ENCODE measurements at places on chromosomes 5 and 9. TPM values are rescaled to one million over a fixed set of nuclear protein-coding genes. Genes with fewer than 3 reads are reported as not detected.
A peak's percentile ranks its signal among the peaks of the same experiment; 100 is the strongest.

DNA sequence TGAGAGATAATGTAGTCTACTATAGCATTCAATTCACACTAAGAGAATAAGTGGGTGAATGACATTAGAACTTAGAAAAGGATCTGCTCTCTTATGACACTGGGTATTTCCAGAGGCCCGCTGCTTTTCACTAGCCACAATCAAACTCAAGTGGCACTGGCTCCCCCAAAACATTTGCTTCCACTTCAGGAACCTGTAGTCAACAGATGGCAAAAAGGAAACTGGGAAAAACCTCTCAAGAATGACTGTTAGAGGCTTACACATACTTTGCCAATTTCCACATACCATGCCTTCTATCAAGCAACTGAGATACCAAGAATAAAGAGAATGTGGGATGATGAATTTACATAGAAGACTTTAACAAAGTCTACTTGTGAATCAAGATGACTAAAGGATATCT lies 11.2 kb downstream of the POC5 start:
- no peak for DNase-seq
- H3K4me1 ChIP-seq, result no peaks in the 10 kb centered on the region
- H3K27ac ChIP-seq, result no peak overlapping the region
- H3K27me3 ChIP-seq, result no peaks in the 10 kb centered on the region

DNA sequence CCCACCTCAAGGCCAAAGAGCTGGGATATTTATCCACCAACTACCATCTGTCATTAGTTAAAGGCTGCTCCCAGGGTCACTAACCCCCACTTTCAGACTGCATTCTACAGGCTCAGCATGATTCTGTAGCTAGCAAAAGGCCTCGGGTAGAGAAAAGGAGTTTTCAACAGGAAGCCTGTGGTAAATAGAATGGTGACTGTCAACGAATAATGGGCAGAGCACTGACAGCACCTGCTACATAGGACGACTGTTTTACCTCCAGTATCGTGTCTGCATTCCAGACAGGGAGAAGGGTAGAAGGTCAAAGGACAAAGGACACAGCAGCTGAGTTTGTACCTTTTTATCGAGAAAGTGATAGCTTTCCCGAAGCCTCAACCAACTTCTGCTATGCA lies 20.3 kb downstream of the MFAP3 start:
- no peak overlapping the region for H3K27ac ChIP-seq
- no peak for DNase-seq
- no peak overlapping the region for H3K4me3 ChIP-seq

DNA sequence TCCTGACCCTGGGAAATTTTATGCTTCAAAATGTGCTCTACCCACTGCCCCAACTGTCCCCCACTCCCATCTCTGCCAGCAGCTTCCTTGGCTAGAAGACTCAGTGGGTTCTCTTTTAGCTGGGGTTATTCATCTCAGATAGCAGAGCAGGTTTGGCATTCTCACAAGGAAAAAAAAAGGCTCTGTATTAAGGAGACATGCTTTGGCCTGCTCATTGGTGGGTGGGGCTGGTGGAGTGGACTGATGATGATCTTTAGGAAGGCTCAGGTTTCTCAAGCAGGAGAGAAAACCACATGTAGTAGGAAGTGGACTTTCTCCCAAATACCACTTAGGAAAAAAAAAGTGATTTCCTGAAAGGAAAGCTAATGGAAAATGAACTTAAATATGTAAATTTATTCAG lies 279.2 kb upstream of the ZNF462 start:
- no peaks in the 10 kb centered on the region for H3K36me3 ChIP-seq
- no peaks in the 10 kb centered on the region for H3K4me1 ChIP-seq
- H3K27me3 ChIP-seq, result no peaks in the 10 kb centered on the region
- no peak overlapping the region for H3K27ac ChIP-seq
- DNase-seq, result no peak
- H3K4me3 ChIP-seq, result no peak overlapping the region

- DNase-seq, result no peak
- H3K27me3 ChIP-seq, result no peaks in the 10 kb centered on the region
- H3K27ac ChIP-seq, result no peak overlapping the region
- no peak overlapping the region for H3K4me3 ChIP-seq
- H3K4me1 ChIP-seq, result no peaks in the 10 kb centered on the region
Measured at GRCh38 chr5:158419186-158419585, 560.2 kb upstream of the CLINT1 start.

GRCh38 chr5:165127941-165128340 lies 1622.5 kb downstream of the MAT2B start:
- DNase-seq, result no peak
- no peaks in the 10 kb centered on the region for H3K36me3 ChIP-seq
- H3K4me1 ChIP-seq, result no peaks in the 10 kb centered on the region

DNA sequence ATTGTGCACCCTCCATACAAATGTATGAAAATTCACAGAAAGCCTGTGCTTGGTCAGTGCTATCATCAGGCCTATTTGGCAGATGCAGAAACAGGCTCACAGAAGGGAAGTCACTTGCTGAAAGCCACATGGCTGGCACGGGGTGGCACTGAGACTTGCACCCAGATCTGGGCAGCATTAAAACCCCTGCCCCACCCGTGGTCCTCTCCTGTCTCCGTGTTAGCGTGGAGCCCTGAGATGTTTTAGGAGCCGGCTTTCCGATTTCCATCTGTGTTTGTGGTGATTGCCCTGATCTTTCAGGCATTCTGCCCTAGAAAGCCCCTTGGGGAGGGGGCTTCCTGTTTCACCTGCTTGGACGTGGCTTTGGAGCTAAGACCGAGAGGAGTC lies 102.2 kb upstream of the IER5L start:
- no peak overlapping the region for H3K27ac ChIP-seq
- no peak for DNase-seq
- H3K27me3 ChIP-seq, result no peaks in the 10 kb centered on the region
- H3K36me3 ChIP-seq, result no peaks in the 10 kb centered on the region
- H3K4me3 ChIP-seq, result no peak overlapping the region
- H3K4me1 ChIP-seq, result no peaks in the 10 kb centered on the region

GRCh38 chr5:30874241-30875034 lies 319.0 kb upstream of the CDH6 start:
- H3K36me3 ChIP-seq, result no peaks in the 10 kb centered on the region
- DNase-seq, result no peak
- no peak overlapping the region for H3K27ac ChIP-seq
- H3K27me3 ChIP-seq, result no peaks in the 10 kb centered on the region
- no peak overlapping the region for H3K4me3 ChIP-seq

DNA sequence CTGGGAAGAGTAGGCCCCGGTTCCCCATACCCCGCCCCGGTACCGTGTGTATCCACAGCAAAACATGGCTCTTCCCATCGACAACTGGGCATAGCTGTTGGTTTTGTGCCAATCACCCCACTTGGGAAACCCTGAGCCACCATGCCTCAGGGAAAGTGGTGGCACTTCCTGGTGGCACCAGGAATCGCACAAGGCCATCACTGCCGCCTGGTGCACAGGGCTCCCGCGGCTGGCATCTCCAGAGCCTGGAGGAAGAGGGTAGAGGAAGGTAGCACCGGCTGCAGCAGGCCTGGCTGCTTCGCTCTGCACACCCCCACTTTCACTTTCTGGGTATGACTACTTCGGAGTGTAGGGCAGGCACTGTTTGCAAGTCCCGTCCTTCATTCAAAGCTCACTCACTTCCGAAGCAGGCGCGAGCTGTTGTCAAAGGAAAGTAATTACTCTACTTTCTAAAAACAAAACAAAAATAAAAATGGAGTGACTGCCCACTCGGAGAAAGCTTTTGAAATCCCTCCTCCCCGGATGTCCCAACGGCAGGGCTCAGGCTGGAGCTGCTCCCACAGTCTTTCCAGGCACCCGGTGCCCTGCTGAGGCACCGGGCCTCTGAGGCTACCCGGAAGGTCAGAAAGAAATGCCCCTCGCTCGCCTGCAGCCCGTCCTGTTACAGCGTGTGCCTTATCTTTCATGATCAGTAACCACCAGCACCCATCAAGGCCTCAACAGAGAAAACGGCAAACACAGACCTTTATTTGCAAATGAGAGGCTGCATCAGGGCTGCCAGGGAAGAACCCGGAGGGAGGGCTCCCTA lies 2.0 kb downstream of the BRD3 start:
- DNase-seq, result peak; percentile 24
- peak overlapping the region; percentile 80 for H3K4me3 ChIP-seq
- no peaks in the 10 kb centered on the region for H3K36me3 ChIP-seq
- H3K4me1 ChIP-seq, result peaks cover 35% of the 10 kb centered on the region
- H3K27me3 ChIP-seq, result peaks cover 15% of the 10 kb centered on the region

DNA sequence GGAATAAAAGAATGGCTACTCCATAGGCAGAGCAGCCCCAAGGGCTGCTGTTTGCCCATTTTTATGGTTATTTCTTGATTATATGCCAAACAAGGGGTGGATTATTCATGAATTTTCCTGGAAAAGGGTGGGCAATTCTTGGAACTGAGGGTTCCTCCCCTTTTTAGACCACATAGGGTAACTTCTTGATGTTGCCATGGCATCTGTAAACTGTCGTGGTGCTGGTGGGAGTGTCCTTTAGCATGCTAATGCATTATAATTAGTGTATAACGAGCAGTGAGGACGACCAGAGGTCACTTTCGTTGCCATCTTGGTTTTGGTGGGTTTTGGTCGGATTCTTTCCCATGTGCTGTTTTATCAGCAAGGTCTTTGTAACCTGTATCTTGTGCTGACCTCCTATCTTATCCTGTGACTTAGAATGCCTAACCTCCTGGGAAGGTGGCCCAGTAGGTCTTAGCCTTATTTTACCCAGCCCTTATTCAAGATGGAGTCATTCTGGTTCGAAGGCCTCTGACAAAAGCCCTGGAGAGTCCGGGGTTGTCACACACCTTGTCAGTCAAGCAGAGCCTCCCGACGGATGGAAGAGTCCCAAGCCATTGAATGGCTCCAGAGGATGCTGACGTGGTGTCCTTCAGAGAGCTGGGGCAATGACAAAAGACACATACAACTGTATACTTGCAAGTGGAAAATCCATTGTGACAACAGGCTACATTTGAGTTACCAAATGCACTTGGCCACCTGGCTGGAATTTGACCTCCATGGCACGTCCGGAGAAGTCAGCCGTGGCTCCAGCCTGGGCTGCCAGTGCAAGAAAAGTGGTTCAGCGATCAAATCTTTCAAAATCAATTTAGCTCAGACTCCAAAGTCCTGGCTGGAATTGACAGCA lies 67.1 kb upstream of the CLINT1 start:
- H3K27me3 ChIP-seq, result no peaks in the 10 kb centered on the region
- no peaks in the 10 kb centered on the region for H3K4me1 ChIP-seq
- DNase-seq, result no peak
- H3K4me3 ChIP-seq, result no peak overlapping the region
- H3K27ac ChIP-seq, result no peak overlapping the region

- H3K27ac ChIP-seq, result no peak within 1 kb of the TSS
- no peak within 1 kb of the TSS for H3K4me3 ChIP-seq
- no peaks in the 10 kb centered on the region for H3K4me1 ChIP-seq
- no peaks in the 10 kb centered on the region for H3K36me3 ChIP-seq
- H3K27me3 ChIP-seq, result no peaks in the 10 kb centered on the region
- DNase-seq, result no peak
Measured at GRCh38 chr9:38423973-38424843, at the start of gene IGFBPL1. Gene IGFBPL1 (minus strand): TSS chr9:38424454. CDS start chr9:38424424, 30 bp downstream.

- no peak for DNase-seq
- no peaks in the 10 kb centered on the region for H3K4me1 ChIP-seq
- H3K27me3 ChIP-seq, result no peaks in the 10 kb centered on the region
- no peaks in the 10 kb centered on the region for H3K36me3 ChIP-seq
- H3K4me3 ChIP-seq, result no peak overlapping the region
Measured at GRCh38 chr5:56415356-56415765, 182.2 kb upstream of the ANKRD55 start.

DNA sequence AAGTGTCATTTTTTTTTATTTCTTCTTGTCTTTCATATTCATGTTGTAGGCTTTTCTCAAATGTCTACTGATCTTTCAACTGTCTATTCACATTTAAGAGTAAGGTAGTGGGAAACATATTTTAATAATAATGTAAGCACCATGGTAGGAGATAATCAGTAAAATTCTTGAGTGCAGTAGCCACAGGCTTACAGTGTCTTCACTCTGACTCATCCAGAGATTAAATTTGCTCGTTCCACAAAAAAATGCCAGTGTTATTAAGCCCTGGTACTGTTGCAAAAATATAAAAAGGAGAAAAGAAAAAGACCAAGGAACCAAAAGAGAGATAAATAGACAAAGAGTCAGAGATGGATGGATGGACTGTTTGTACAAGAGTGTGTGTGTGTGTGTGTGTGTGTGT lies 43.0 kb downstream of the PARP8 start:
- H3K27me3 ChIP-seq, result no peaks in the 10 kb centered on the region
- H3K27ac ChIP-seq, result no peak overlapping the region
- no peak overlapping the region for H3K4me3 ChIP-seq
- no peak for DNase-seq
- H3K36me3 ChIP-seq, result no peaks in the 10 kb centered on the region

CER1 gene
- total RNA-seq, result not detected

NTRK2 gene
- 0.38 TPM for total RNA-seq

KLHL9 gene
- 16.3 TPM for total RNA-seq

MYMK gene
- total RNA-seq, result not detected

SOWAHA gene
- not detected for total RNA-seq

KCTD16 gene
- 0.02 TPM for total RNA-seq

GRM6 gene
- total RNA-seq, result not detected

IL5 gene
- total RNA-seq, result 83.0 TPM

C9orf78 gene
- 71.4 TPM for total RNA-seq

Data from CD8-positive, alpha-beta memory T cell (primary cell).